Activated naive CD8-positive, alpha-beta T cell treated with anti-CD3 and anti-CD28 coated beads, Interleukin-2, amount 10 ng/mL, durations not matched to agents 7 days and 5 days (primary cell): ENCODE measurements at places on chromosomes 2 and 18. TPM values are rescaled to one million over a fixed set of nuclear protein-coding genes. Genes with fewer than 3 reads are reported as not detected.

CARF gene
- 16.9 TPM for total RNA-seq

DSG2 gene
- total RNA-seq = 0.28 TPM

NT5DC4 gene
- not detected for total RNA-seq

GPR17 gene
- not detected for total RNA-seq

GPR75 gene
- 2.9 TPM for total RNA-seq

IL1F10 gene
- total RNA-seq = not detected

PFN4 gene
- total RNA-seq = not detected

RAB3GAP1 gene
- total RNA-seq = 24.0 TPM

UGT1A4 gene
- not detected for total RNA-seq

LINC00305 gene
- not detected for total RNA-seq

MOGAT1 gene
- not detected for total RNA-seq

SPC25 gene
- 40.0 TPM for total RNA-seq

PIAS2 gene
- 34.4 TPM for total RNA-seq

SERPINB2 gene
- 2.3 TPM for total RNA-seq

TET3 gene
- total RNA-seq = 21.0 TPM

MLPH gene
- total RNA-seq = not detected

CTNNA2 gene
- total RNA-seq = not detected

ZSWIM2 gene
- total RNA-seq = not detected

FAM228B gene
- total RNA-seq = 13.1 TPM

CSRNP3 gene
- not detected for total RNA-seq

PCARE gene
- not detected for total RNA-seq

TBR1 gene
- total RNA-seq = not detected

FOXI3 gene
- total RNA-seq = not detected

ATOH8 gene
- total RNA-seq = not detected

SIX3 gene
- not detected for total RNA-seq
